ENCODE measurements at places on chromosomes 11 and 22. TPM values are rescaled to one million over a fixed set of nuclear protein-coding genes. Genes with fewer than 3 reads are reported as not detected.

DNA sequence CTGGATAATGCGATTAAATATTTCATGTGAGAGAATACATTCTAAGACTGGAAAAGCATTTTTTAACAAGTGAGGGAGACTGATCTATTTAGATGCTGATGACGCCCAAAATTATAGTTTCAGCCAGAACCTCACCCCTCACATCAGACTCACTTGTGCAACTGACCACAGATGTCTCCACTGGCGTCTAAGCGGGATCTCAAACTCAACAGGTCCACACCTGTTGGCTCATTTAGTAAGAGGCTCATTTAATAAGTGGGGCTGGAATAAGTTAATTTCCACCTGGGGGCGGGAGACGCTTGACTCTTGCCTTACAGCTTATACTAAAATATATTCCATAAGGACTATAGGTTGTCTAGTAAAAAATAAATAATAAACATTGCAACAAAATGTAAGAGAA, 47.5 kb downstream of the MORC2 start:
- DNase-seq: no peak

DNA sequence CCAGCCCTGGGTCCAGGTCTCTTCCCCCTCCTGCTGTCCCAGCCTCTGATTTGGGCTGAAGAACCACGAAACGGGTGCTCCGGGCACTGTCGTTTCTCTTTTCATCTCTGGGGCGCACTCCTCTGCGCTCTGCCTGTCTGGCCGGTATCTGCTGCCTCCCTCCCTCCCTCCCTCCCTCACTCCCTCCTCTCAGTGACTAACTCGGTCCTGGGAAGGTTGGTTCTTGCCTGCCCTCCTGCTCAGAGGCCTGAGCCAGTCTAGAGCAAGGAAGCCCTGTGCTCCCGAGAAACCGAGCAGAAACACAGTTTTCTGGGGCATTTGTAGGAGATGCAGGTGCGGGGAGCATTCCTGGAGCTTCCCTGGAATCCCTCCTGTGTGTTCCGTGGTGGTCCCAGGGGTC, 1235.2 kb downstream of the BRD1 start:
- DNase-seq: no peak

The TCN2 gene
- 58.2 TPM for total RNA-seq

GRCh38 chr11:122754553-122755322, 83.6 kb upstream of the CRTAM start:
- no peak for DNase-seq

Data from left colon (tissue), 2 donors.